Activated CD4-positive, alpha-beta T cell treated with anti-CD3 and anti-CD28 coated beads, Interleukin-2, Interleukin-4, amounts not matched to agents 100 ng/mL and 50 ng/mL, durations not matched to agents 16 hours and 8 hours (primary cell): ENCODE measurements at places on chromosomes 2 and 18.

- no peak for DNase-seq
These were observed 211.3 kb downstream of the GPD2 start for GRCh38 chr2:156647377-156648010.

DNA sequence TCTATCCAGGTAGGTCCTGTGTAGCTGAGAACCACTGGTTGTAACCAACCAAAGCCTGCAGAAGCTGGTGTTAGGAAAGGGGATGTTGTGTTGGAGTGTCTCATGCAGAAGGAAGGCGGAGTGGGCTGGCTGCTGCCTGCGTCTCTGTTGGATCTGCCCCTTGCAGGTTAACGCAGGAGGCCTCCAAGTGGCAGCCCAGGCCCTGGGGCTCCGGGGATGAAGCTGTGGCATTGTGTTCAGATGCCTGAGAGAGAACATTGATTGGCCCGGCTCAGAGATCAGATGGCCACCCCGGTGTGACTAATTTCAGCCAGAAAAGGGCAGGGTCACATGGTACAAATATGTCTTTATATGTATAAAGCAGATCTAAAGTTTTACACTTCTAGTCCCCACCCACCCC is 216.0 kb downstream of the GLI2 start:
- DNase-seq: no peak

- DNase-seq: no peak
These were observed 64.0 kb upstream of the POMC start for GRCh38 chr2:25232248-25232825.

DNA sequence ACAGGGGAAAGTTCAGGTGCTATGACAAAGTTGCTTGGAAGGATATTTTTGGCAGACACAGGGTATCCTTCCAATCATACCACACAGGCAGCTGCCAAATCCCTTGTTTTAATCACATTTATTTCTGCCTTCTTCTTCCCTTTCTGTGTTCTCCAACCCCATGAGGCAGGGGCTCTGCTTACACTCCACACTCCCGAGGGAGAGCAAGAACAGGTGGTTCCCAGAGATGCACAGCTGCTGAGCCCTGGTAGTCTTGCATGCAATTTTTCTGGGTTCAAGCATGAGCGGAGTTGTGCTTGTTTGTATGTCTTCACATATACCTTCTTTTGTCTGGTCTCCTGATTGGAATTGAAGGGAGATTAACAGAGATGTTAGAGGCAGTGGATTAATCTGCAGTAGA is 251.7 kb upstream of the ST6GAL2 start:
- no peak for DNase-seq

DNA sequence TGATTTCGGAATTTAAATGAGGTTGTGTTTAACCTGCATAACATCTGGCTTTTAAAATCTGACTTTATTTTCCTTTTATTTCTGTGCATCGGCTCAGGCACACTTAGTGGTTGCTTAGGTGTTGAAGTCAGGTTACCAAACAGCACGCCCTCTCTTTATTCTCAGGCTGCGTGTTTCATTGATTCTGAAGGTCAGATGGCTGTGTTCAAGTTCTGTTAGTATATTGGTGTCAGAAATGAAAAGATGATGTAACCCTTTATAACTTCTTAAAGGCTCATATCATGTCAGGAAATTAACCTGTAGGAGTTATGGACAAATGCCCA is 246.5 kb downstream of the LDLRAD4 start:
- no peak for DNase-seq

DNA sequence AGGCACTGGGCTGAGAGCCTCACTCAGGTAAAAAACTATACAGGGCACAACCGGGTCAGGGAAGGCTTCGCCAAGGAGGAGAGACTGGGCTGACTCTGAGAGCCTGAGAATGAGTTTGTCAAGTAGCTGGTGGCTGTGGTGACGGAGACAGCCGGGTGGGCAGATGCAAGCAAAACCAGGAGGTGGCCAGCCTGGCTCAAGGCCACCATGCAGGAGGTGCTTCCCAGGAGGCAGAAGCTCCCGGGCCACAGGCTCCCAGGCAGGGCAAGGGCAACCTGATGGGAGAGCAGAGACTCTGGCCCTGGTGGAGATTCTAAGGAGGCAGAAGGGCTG is 2.9 kb upstream of the INHBB start:
- DNase-seq: no peak

- no peak for DNase-seq
These were observed 15.1 kb upstream of the DARS1 start for GRCh38 chr2:136000502-136000901.

DNA sequence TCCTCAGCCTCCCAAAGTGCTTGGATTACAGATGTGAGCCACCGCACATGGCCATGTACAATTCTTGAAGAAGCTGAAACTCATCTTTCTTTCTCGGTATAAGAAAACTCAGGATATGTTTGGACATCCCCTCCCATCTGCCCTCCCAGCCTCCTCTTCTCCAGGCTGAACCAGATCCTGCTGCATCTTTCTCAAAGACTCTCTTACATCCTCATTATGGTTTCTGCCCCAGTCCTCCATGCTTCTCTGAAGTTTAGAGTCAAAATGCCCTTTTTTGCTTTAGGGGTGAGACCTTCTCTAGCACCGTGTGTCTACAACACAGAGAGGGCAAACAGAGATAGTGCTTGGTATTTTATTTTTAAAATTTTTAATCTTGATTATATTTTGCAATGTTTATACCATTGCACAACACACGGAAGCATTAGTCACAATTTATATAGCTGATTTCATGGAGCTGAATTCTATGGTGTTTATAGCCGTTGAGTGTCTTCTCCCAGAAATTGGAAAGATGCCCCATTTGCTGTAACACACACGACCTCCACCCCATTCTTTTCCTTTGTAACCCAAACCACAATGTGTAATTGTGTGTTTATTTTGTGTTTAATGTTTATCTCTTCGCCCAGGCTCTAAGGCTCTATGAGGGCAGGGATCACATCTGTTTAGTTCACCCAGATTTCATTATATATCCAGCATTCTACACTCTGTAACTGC is 206.0 kb upstream of the TNP1 start:
- no peak for DNase-seq

GRCh38 chr2:182962641-182963040 is 75.6 kb downstream of the NCKAP1 start:
- no peak for DNase-seq

DNA sequence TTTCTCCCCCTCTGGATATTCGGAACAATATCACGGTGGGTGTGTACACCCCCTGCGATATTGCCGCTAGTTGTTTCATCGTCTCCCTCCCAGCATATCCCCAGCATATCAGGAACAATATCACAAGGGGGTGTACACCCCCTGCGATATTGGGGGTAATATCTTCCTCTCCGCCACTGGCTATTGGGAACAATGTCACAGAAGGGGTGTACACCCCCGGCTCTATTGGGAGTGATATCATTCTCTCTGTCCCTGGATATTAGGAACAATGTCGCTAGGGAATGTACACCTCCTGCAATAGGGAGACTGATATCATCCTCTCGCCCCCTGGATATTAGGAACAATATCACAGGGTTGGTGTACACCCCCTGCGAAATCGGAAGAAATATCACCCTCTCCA is 1932.0 kb downstream of the SUCLG1 start:
- no peak for DNase-seq
